ENCODE measurements at places on chromosomes 13 and 19. TPM values are rescaled to one million over a fixed set of nuclear protein-coding genes. Genes with fewer than 3 reads are reported as not detected.

F2RL3 gene
- not detected for total RNA-seq

NLRP12 gene
- 0.11 TPM for total RNA-seq

ZNF543 gene
- 12.1 TPM for total RNA-seq

POLR2I gene
- total RNA-seq: 59.5 TPM

SLC25A41 gene
- 1.6 TPM for total RNA-seq

LILRA5 gene
- not detected for total RNA-seq

GIPC3 gene
- 0.09 TPM for total RNA-seq

SLC7A9 gene
- total RNA-seq: 1.2 TPM

RPL28 gene
- total RNA-seq: 1,773 TPM

GRCh38 chr13:75514080-75514995 is 23.3 kb downstream of the COMMD6 start:
- H3K36me3 ChIP-seq: no peaks in the 10 kb centered on the region
- H3K27ac ChIP-seq: no peak overlapping the region
- no peaks in the 10 kb centered on the region for H3K4me1 ChIP-seq
- H3K27me3 ChIP-seq: no peaks in the 10 kb centered on the region

DNA sequence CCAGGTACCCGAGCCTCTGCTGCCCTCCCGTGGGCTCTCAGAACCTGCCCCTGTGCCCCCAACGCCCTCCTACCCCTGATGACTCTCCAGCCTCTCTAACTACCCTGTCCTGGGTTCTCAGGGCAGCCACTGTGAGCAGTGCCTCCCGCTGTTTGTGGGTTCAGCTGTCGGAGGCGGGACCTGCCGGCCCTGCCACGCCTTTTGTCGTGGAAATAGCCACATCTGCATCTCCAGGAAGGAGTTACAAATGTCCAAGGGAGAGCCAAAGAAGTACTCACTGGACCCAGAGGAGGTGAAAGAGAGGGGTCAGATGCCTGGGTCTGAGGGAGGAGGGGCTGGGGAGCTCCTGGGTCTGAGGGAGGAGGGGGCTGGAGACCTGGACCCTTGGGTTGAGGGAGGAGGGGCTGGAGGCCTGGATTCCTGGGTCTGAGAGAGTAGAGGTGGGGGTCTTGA is 20.0 kb downstream of the CNFN start:
- no peaks in the 10 kb centered on the region for H3K27me3 ChIP-seq
- H3K36me3 ChIP-seq: peaks cover 24% of the 10 kb centered on the region
- H3K27ac ChIP-seq: no peak overlapping the region

DNA sequence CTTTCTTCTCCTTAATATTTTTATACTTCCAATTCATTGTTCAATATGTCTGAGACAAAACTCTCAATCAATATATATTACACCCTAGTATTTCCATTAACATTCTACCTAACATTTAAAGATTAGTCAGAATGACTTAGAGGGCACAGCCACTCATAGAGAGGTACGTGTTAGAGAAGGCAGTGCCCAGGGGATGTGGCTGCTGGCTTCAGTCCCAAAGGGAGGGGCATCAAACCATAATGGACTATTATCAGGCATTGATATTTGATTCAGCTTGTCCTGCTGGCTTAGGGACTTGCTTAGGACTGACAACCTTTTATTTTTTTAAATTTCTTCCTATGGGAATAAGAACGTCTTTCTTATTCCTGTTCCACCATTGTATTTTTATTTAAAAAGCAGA is 1392.0 kb upstream of the ATXN8OS start:
- H3K27ac ChIP-seq: no peak overlapping the region
- peaks cover 2% of the 10 kb centered on the region for H3K36me3 ChIP-seq
- no peaks in the 10 kb centered on the region for H3K27me3 ChIP-seq
- no peak for DNase-seq

DNA sequence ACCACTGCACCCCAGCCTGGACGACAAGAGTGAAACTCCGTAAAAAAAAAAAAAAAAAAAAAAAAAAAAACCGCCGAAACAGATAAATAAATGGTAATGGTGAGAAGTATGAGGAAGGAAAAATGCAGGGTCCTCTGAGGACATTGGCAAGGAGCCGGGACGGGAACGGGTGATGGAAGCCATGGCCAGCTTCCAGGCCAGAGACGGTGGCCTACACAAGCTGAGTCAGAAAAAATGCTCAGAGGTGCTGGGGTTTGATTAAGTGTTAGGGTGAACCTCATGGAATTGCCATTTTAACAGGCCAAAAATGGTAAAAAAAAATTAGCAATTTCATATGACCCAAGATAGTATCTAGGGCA is 866 bp upstream of the ZSWIM4 start:
- peaks cover 24% of the 10 kb centered on the region for H3K4me1 ChIP-seq
- no peaks in the 10 kb centered on the region for H3K27me3 ChIP-seq
- peak overlapping the region; percentile 100 for H3K27ac ChIP-seq
- H3K36me3 ChIP-seq: no peaks in the 10 kb centered on the region

DNA sequence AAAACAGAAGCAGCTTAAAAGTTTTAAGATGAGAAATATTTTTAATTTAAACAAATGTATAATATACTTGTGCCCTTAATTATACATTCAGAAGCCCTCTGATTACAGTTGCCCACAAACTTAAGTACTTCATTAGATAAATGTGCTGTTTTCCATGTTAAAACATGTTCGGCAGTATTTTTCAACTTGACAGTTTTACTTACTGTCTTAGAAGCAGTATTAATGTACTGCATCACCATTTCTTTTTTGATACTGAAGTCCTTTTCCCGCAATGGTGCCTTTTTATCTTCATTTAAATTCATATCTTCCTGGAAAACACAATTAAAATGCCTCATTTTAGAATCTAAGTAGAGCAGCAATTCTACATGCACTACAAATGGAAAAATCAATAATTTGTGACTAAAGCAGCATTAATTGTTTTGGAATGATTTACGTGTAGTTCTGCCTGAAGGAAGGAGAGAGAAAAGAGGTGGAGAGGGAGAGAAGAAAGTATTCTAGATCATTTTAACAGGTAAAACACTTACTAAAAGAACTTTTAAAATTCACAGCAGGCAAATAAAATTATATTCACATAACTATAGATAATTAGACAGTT is 70.2 kb downstream of the DIAPH3 start:
- no peak for DNase-seq
- H3K4me3 ChIP-seq: no peak overlapping the region
- H3K27me3 ChIP-seq: no peaks in the 10 kb centered on the region
- H3K36me3 ChIP-seq: peaks cover 8% of the 10 kb centered on the region
- H3K4me1 ChIP-seq: peaks cover 5% of the 10 kb centered on the region

GRCh38 chr13:90640976-90641375 is 706.5 kb upstream of the MIR17HG start:
- DNase-seq: no peak
- H3K27me3 ChIP-seq: no peaks in the 10 kb centered on the region
- no peak overlapping the region for H3K27ac ChIP-seq
- H3K4me3 ChIP-seq: no peak overlapping the region
- H3K36me3 ChIP-seq: no peaks in the 10 kb centered on the region

DNA sequence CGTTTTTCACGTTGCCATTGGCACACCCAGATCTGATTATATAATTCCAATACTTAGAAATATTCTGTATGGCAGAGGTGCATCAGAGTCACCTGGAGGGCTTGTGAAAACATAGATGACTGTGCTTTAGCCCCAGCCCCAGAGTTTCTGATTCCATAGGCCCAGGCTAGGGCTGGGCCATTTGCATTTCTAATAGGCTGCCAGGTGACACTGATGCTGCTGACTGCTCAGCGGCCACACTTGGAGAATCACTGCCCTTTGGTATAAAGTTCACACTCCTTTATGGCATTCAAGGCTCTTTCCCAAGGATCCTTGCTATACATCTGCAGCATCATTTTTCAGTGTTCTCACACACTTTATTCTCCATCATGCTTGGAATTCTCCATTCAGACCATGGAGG is 137.1 kb downstream of the AKAP11 start:
- peaks cover 50% of the 10 kb centered on the region for H3K27me3 ChIP-seq
- H3K4me1 ChIP-seq: peaks cover 4% of the 10 kb centered on the region
- no peaks in the 10 kb centered on the region for H3K36me3 ChIP-seq

DNA sequence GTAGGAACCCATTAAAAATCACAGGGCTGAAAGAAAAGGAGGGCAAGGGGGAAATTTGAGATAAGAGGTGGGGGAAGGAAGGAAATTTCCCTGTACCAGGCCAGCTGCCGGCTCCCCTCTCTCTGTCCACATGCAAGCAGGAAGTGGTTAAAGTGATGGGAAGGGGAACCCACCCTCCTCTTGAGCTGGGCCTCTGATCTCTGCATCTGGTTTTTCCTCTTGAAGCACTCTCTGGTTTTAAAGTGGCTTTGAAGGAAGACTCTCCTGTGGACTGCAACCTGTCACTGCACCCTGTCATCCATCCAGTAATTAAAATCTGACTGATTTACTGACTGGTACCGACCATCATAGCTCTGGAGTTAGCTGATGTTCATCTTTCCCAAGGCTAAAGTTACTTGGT is 239.6 kb downstream of the TSHZ3 start:
- no peak overlapping the region for H3K4me3 ChIP-seq
- peaks cover 13% of the 10 kb centered on the region for H3K27me3 ChIP-seq
- H3K27ac ChIP-seq: no peak overlapping the region
- H3K4me1 ChIP-seq: peaks cover 21% of the 10 kb centered on the region
- DNase-seq: no peak

DNA sequence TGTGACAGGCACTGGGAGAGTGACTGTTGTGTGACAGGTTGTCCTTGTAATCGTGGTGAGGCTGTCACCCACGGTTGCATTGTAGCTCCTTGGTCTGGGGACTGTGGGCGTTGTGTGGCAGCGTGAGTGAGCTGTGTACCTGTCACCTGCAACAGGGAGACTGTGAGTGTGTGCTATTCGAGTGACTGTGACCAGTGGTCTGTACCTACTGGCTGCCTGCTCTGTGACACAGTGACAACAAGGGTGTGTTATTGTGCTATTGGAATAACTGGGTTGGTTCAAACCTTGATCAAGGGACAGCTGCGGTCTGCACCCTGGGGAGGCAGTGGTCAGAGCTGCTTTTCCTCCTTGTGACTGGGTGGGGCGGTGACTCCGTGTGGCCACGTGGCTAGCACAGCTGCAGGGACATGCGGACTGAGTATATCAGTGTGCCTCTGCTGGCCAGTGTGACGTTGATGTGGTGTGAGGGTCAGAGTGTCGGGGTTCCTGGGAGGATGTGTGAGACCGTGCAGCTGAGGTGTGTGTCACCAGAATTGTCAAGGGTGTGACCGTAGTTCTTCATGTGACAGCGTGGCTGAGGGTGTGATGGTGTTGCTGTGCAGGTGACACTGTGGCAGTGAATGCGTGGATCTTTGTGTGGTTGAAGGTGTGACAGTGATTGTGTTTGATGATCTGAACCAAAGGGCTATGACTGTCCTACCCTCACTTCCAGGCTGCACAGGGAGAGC is 10.1 kb upstream of the NFIX start:
- H3K36me3 ChIP-seq: no peaks in the 10 kb centered on the region
- no peak overlapping the region for H3K27ac ChIP-seq
- H3K4me3 ChIP-seq: no peak overlapping the region
- no peaks in the 10 kb centered on the region for H3K4me1 ChIP-seq
- no peak for DNase-seq
- peaks cover 32% of the 10 kb centered on the region for H3K27me3 ChIP-seq

DNA sequence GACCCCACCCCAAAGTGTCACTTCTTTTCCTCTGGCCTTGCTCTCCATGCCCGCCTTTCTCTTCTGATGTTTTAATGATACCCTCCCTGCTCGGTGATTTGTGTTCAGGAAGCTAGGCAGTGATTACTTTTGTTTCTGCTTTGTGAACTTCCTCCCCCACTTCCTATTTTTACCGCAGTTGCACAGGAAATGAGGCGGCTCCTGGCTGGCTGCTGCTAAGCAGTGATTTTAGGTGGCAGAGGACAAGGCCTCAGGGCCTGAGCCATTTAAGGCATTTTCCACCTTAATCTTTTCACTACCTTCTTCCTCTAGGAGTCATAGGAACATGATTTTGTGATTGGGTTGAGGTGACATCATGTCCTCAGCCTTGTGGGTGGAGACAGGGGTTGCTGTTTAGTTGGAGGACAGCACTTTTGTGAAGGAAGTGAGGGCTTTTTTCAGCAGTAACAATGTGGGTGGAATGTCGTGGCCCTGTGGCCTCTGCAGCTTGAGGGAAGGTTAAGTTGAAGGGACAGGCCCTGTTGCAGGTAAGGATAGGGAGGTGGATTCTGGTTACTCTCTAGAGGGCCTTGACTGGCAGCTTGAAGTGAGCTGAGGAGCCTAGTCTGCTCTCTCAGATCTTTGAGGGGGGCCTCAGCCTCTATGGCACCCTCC is 15.7 kb downstream of the GARRE1 start:
- peaks cover 47% of the 10 kb centered on the region for H3K4me1 ChIP-seq
- no peak for DNase-seq
- peak overlapping the region; percentile 95 for H3K27ac ChIP-seq
- no peak overlapping the region for H3K4me3 ChIP-seq

DNA sequence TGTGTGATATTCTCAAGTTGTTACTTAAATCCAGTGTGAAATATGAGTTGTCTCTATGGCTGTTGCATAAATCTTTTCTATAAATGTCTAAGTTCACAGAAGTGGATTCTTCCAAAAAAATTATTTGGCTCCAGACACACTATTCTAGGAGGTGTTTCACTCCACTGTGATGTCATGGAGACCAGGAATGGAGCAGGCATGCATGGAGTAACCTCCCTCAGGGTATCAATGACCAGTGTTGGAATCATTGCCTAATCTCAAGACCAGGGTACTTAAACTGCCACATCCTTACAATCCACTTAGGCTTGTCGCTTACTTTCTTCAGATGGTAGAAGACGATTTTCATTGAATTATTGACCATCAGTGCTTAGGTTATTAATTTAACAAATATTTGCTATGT is 55.4 kb downstream of the LRRC63 start:
- no peaks in the 10 kb centered on the region for H3K36me3 ChIP-seq
- no peak for DNase-seq
- H3K27me3 ChIP-seq: no peaks in the 10 kb centered on the region
- no peak overlapping the region for H3K4me3 ChIP-seq
- peaks cover 8% of the 10 kb centered on the region for H3K4me1 ChIP-seq
- no peak overlapping the region for H3K27ac ChIP-seq

GRCh38 chr19:14116918-14117578 is 514 bp downstream of the PRKACA start:
- H3K36me3 ChIP-seq: no peaks in the 10 kb centered on the region
- peak overlapping the region; percentile 72 for H3K27ac ChIP-seq
- no peaks in the 10 kb centered on the region for H3K27me3 ChIP-seq
- H3K4me1 ChIP-seq: peaks cover 35% of the 10 kb centered on the region
- DNase-seq: no peak

DNA sequence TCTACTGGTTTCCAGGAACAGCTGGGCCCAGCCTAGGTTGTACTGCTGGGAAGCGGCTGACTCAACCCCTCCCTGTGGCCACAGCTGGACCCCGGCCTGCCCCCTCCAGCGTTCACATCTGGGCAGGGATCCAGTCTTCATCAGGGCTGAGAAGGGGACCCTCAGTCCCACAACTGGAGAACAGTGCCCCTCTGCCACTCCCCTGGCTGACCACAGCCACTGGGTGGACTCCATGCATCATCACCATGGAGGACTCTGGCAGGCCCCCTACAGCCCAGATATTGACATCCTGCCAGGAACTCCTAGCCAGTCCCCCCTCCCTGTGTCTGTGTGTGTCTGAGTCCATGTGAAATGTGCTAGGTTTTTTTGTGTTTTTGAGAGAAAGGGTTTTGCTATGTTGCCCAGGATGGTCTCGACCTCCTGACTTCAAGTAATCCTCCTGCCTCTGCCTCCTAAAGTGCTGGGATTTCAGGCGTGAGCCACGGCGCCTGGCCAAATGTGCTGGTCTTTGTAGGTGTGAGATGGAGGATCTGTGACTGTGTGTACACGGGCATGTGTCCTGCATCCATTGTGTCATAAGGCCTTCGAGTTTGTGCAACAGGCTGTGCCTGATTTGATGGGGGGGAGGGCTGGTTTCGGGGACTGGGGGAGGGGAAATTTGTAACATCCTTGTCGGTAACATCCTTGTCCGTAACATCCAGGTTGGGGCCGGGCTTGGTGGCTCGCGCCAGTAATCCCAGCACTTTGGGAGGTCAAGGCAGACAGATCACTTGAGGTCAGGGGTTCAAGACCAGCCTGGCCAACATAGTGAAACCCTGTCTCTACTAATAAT is 4.0 kb upstream of the HOOK2 start:
- no peaks in the 10 kb centered on the region for H3K36me3 ChIP-seq
- peak overlapping the region; percentile 73 for H3K4me3 ChIP-seq
- H3K4me1 ChIP-seq: peaks cover 32% of the 10 kb centered on the region
- H3K27me3 ChIP-seq: no peaks in the 10 kb centered on the region
- no peak for DNase-seq

Measured in mesothelial cell of epicardium (in vitro differentiated cells).